ENCODE measurements at places on chromosomes 12 and 14. TPM values are rescaled to one million over a fixed set of nuclear protein-coding genes. Genes with fewer than 3 reads are reported as not detected.
A peak's percentile ranks its signal among the peaks of the same experiment; 100 is the strongest.

Gene RAD51AP1
- 7.9 TPM for total RNA-seq

Gene RALGAPA1
- 41.8 TPM for total RNA-seq

- ATAC-seq = peak; percentile 4
Observed at GRCh38 chr14:105313381-105314286, 914 bp upstream of the PACS2 start.

DNA sequence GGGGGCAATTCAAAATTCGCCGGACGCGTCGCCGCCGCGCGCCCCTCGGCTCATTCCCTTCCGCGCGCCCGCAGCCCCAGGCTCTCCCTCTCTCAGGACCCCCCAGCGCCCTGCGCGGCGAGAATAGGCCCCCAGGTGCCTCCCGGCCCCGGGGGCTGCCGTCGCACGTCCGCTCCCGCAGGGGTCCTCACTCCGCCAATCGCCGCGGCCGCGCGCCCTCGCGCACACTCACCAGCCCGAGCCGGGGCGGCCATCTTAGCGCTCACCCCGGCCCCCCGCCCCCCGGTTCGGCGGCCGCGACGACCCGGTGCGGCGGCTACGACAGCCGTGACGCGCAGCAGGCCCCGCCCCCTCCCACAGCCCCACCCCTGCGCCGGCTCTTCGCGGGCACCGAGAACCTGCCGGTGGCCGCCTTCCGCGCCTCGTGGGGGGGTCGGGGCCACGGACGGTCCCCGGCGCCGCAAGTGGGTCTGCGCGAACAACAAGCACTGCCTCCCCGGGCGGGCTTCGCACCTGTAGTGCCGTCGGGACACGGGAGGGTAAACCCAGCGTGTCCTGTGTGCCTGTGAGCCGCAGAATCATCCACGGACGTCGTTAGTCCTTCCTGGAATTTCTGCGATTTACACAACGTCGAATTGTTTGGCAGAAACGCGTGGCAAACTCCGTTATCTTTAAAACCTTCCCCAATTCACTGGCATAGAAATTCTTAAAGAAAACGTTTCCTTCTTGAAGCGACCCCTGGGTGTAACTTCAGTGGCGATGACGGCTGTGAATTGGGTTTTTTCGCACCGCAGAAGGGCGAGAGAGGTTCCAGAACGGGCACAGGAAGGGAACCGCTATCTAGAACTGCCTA is 2.5 kb downstream of the USP44 start:
- ATAC-seq = peak; percentile 73

- no peak for ATAC-seq
Observed at GRCh38 chr12:84290168-84290567, 622.4 kb downstream of the SLC6A15 start.

- no peak for ATAC-seq
Observed at GRCh38 chr12:70398002-70398401, 31.9 kb downstream of the KCNMB4 start.

- no peak for ATAC-seq
Observed at GRCh38 chr12:125329239-125330102, 264.2 kb downstream of the AACS start.
